ENCODE measurements at places on chromosomes 4 and X. TPM values are rescaled to one million over a fixed set of nuclear protein-coding genes. Genes with fewer than 3 reads are reported as not detected.

- no peak for DNase-seq
Observed at GRCh38 chr4:137200322-137200721, 332.0 kb downstream of the PCDH18 start.

DNA sequence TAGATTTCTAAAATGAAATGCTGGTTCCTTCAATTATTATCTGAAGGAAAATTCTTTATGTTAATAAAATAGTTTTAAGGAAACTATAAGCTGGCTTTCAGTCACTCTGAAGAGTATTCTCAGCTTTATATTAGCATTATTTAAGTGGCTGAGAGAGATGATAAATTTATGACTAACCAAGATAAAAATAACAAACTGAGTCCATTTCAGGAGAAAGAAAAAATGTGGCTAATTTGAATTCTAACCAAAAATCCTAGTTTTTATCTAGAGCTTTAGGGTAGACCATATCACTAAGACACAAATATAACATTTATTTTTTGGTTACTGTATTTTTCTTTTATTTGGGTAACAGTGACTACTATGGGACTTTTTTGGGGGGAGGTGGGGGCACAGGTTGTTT lies 59.4 kb upstream of the NAP1L5 start:
- DNase-seq, result no peak

Gene SSX2
- not detected for total RNA-seq

- DNase-seq, result no peak
Observed at GRCh38 chr4:19829101-19829500, 422.6 kb upstream of the SLIT2 start.

Gene QRFPR
- 0.25 TPM for total RNA-seq

DNA sequence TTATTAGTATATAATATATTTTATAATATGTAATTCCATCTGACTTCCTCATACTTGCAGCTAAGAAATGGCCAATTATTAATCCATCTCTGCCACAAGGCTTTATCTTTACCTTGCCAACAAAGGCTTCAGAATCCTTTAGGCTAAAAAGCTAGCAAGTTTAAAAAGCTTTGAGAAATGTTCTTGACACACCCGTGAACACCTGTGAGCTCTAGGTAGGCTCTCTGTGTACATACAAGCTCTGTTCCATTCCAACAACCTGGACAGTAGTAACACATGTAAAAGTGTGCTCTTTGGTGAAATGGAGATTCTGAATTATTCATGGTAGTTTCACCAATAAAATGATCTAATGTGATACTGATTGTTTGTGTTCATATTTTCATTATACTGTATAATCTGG lies 49.7 kb upstream of the USP9X start:
- DNase-seq, result no peak

- no peak for DNase-seq
Observed at GRCh38 chrX:35842674-35843073, 44.5 kb downstream of the MAGEB16 start.

DNA sequence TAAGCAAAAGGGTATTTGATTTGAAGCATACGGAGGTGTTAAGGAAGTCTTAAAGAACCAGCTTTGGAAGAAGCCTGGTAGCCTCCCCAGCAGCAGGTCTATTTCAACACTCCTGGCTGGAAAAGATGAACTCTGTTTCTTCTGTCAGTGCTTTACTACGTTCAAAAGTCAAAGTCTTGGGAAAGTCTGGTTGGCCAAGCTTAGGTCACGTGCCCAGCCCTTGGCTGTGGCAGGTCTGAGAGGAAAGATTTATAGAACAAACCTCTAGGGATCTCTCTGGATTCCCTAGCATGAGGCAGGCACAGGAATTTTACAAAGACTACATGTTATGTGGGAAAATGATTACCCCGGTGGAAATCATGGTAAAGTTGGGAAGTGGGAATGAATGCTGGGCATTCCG lies 8.6 kb upstream of the ARHGAP10 start:
- DNase-seq, result no peak

DNA sequence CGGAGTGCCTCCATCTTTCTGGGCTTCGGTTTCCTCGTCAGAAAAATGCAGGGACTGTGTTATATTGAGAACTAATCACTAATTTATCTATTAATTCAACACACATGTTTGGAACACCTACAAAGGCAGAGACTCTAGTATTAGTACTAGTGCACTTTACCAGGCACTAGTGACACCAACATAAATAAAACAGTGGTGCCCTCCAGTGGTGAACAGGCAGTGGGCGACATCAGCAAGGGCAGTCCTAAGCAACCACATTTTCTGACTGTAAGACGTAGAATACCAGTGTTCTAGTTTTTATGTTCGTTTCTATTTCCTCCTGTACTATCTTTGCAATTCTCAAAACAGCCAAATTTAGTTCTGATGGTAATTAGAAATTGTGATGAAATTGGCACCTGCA lies 69.1 kb upstream of the UCP1 start:
- no peak for DNase-seq

Gene TCP11X2
- not detected for total RNA-seq

DNA sequence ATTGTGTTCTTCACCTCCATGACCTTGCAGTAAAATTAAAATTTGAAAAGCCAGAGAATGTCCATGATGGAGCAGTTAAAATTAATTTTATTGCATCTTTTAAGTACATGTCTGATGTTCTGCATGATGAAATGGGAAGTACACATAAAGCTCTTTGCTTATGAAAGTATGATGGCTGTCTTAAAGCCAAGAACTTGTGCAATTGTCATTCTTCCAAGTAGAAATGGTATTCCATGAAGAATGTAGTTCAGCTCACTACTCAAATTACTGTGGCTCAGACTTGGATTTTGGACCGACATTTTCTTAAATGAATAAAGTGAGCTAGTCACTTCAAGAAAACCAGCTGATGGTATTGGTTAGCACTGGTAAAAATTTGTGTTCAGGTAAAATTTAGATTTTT lies 161.7 kb upstream of the CXCL13 start:
- DNase-seq, result no peak

- no peak for DNase-seq
Observed at GRCh38 chr4:68683034-68683433, 12.6 kb upstream of the UGT2B15 start.

- no peak for DNase-seq
Observed at GRCh38 chr4:152709675-152710438, 30.1 kb upstream of the TMEM154 start.

DNA sequence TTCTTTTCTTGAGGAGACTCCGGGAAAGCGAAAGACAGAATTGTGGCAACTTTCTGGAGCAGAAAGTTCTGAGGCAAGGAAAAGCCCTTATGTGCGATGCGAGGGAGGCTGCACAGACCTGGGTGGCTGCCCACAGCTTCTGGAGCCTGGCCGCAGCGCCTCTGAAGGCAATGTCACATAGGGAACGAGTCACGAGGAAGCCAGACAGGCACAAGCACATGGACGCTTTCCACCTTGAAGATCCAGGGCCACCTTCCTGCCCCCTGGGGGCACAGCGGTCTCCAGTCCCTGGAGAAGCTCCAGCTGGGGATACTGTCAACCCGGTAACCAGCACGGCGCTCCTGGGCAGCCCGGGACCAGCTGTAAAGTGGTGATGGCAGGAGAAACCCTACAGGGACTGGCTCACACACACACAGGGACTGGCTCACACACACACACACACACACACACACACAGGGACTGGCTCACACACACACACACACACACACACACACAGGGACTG lies 69.8 kb downstream of the MTNR1A start:
- DNase-seq, result no peak

Gene TBC1D8B
- total RNA-seq, result 2.0 TPM

- no peak for DNase-seq
Observed at GRCh38 chr4:75848891-75849290, 53.4 kb downstream of the PPEF2 start.

DNA sequence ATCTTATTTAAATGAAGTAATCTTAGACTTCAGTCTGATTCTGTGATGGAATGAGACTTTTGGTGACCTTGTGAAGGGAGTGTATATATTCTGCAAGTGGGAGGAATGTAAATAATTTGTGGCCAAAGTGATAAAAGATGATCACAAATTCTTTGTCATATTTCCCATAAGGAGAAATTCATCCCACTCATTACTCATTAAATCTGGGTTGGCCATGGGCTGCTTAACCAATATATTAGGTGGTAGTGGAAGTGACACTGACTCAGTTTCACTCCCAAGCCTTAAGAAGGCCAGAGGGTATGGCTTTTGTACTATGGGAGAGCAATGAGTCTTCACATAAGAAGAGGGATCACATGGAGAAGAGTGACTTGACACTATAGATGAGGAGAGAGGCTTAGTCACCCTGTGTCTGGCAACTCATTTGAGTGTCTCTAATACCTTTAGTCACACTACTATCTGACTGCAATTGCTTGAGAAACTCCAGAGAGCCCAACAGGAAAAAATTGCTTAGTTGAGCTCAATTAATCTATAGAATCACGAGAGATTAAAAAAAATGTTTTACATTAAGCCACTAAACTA lies 408.2 kb upstream of the PITX2 start:
- DNase-seq, result no peak

GRCh38 chr4:132333724-132334047 lies 815.4 kb upstream of the PCDH10 start:
- no peak for DNase-seq

Gene GPR82
- 0.19 TPM for total RNA-seq

DNA sequence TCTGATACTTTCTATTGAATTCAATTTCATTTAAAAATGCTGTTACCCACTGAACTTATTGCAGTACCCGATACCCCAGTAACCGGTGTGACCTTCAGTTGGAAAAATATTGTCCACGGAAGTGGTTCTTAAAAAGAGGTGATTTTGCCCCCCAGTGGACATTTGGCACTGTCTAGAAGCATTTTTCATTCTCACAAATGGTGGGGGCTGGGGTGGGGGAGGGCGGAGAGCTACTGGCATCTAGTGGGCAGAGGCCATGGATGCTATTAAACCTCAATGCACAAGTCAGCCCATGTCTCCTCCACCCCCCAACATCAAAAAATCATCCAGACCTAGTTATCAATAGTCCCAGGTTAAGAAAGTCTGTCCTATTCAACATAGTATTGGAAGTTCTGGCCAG lies 19.6 kb upstream of the CHM start:
- no peak for DNase-seq

GRCh38 chr4:19195696-19196095 lies 1056.0 kb upstream of the SLIT2 start:
- no peak for DNase-seq

DNA sequence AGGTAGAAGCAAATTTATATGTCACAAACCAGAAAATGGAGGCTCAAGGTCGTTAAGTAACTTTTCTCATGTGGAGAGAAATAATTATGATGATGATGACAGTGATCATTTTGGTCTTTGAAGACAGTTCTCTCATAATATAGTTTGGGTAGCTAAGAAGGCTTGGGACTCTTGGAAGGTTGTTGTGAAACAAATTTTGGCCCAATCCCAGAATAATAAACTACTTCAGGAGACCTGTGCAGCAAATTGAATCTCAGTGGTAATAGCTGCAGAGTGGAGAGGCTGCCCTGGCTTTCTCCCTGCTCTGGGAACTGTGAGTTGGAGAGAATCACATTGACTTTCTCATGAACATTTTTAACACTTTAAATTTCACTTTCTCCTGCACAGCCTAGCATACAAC lies 217.2 kb upstream of the BOD1L1 start:
- no peak for DNase-seq

Gene ANKRD50
- total RNA-seq, result 5.5 TPM

- DNase-seq, result no peak
Observed at GRCh38 chrX:10239611-10240064, 82.9 kb downstream of the CLCN4 start.

DNA sequence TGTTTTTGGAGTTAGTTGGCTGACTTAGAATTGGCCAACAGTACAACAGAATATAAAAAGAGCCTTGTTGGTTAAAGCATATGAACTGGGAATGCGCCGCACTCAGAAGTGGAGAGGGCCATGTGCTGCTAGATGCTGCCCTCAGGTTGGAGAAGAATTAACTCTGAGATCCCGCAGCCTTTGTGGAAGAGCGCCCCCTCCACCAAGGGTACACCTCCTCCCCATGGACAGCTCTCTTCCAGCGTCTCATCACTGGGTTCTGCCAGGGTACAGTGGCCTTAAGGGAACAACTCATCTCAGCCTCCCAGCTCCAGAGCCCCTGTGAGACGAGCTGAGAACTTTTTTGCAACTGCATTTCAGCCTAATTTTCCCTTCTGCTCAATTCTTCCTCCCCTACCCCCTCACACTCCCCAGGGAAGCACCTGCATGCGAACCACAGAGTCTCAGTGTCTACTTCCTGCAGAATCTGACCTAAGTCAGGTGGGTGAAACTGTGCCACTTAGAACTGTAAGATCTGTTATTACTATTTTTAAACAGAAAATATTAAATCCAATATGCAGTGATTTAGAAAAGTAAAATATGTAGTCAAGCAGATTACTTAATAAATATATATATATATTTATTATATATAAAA lies 380.6 kb downstream of the RAB28 start:
- no peak for DNase-seq

- no peak for DNase-seq
Observed at GRCh38 chr4:67037504-67038227, 507.6 kb downstream of the CENPC start.

Gene FRAS1
- 1.4 TPM for total RNA-seq

Gene DCAF12L2
- 0.11 TPM for total RNA-seq

DNA sequence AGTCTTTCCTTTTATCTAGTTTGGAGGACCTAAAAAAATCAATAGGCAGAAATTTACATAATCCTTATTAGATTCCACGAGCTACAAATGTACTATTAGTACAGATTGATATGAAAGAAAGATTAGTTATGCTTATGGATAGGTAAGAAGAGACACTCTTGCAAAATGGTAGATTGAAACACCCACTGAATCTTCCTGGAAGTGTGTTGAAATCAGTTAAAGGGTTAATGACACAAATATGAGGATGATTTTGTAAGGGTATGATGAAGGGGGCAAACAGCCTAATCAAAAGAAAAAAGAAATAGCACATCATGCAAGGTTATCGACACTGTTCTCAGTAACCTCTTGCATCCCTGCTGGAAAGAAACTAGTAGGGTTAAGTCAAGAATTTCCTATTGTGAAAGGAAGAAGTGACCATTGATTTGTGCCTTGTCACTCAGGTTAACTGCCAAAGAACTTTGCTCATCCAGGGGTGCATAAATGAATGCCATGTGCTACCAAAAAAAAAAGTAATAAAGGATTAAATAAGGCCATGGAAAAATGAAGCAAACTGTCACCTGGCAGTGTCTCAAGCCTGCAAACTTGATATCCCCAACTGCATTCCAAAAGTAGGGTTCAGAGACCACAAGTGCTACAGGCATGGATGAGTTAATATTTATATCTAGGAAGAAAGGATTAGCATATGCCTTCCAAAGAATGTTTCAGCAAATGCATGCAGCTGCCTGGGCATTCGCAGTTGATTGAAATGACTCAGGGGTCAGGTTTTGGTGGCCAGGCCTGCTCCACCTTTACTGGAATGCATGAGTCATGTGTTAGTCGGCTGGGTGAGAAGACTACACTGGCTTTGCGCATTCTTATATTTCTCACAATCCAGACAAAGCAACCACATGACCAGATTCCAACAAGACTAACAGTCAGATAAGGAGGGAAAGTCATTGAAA lies 78.3 kb upstream of the ATXN3L start:
- no peak for DNase-seq

Gene AMBN
- total RNA-seq, result not detected

Gene NMU
- not detected for total RNA-seq

Measured in left ventricle myocardium inferior (tissue), 1 donor.